Activated T-cell treated with anti-CD3 and anti-CD28 coated beads, Interleukin-2, amount 50 U/mL, for 72 hours (primary cell): ENCODE measurements at places on chromosomes 7 and 10. TPM values are rescaled to one million over a fixed set of nuclear protein-coding genes. Genes with fewer than 3 reads are reported as not detected.

Gene ATRNL1
- 0.94 TPM for total RNA-seq

Gene CPVL
- not detected for total RNA-seq

Gene EZH2
- total RNA-seq = 95.9 TPM

Gene CDK6
- total RNA-seq = 256 TPM

Gene PNLIP
- not detected for total RNA-seq

DNA sequence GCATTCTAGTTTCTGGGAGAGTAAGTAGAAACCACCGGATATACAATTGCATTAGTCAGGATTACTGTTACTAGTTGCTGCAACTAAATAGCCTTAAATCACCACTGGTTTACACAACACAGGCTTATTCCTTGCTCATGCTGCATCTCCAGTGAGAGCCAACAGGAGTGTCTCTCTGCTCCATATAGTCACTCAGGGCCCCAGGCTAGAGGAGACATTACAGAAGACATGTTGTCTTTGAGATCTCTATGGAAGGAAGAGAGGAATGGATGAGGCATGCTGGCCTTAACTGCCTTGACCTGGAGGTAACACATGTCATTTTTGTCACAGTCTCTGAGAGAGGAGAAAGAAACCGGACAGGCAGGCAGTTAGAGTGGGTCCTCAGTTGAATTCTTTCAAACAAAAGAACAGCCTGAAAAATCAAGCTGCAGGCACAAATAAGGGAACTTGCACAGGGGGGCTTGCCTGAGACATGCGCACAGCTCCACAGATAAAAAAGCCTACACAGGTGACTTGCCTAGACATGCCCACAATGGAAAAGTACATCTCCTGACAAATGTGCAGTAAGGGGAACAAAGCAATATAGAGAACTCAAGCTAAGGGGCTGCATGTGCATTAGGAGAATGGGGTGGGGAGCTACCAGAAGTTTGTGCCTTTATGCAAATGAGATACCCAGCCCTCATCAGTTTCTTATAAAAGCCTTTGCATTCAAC is 348.0 kb downstream of the TYW1 start:
- no peaks in the 10 kb centered on the region for H3K36me3 ChIP-seq
- H3K4me3 ChIP-seq = no peak overlapping the region
- H3K27ac ChIP-seq = no peak overlapping the region
- no peaks in the 10 kb centered on the region for H3K27me3 ChIP-seq
- DNase-seq = no peak

- H3K4me1 ChIP-seq = peaks cover 66% of the 10 kb centered on the region
- no peaks in the 10 kb centered on the region for H3K27me3 ChIP-seq
- H3K36me3 ChIP-seq = peaks cover 7% of the 10 kb centered on the region
Observed at GRCh38 chr7:42931447-42931833, 534 bp downstream of the PSMA2 start.

DNA sequence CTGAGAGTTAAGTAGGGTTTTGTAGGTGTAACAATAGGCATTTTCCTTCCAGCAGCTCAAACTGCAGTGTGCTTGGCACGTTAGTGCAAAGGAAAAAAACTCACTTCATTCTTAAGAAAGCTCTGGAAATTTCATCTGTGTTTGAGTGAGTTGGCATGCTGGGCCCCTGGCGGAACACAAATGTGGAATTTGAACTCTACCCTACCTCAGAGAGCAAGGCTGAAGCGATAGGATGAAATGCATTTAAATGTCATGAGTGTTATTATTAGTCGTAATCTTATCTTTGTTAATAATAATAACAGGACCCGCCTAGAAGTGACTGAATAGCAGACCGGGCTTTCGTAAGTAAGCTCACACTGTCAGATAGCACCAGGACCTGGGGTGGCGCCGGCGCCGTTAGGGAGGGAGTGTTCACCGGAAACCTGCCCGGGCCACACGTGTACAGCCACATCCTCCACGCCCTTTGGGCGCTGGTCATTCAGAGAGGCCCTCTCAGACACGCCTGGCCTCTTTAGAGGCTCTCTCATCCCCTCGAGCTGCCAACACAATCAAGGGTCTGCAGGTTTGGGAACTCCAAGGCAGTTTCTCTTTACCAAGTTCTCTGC is 63.5 kb downstream of the GRK5 start:
- no peaks in the 10 kb centered on the region for H3K27me3 ChIP-seq
- peaks cover 64% of the 10 kb centered on the region for H3K4me1 ChIP-seq
- H3K27ac ChIP-seq = peak overlapping the region; percentile 95

- peaks cover 11% of the 10 kb centered on the region for H3K4me1 ChIP-seq
- peaks cover 1% of the 10 kb centered on the region for H3K36me3 ChIP-seq
- H3K4me3 ChIP-seq = no peak overlapping the region
- H3K27me3 ChIP-seq = no peaks in the 10 kb centered on the region
- DNase-seq = no peak
- H3K27ac ChIP-seq = no peak overlapping the region
Observed at GRCh38 chr10:88026031-88026430, 162.6 kb downstream of the PTEN start.

- H3K27me3 ChIP-seq = peaks cover 19% of the 10 kb centered on the region
- no peak overlapping the region for H3K4me3 ChIP-seq
- no peaks in the 10 kb centered on the region for H3K36me3 ChIP-seq
- peaks cover 15% of the 10 kb centered on the region for H3K4me1 ChIP-seq
- no peak overlapping the region for H3K27ac ChIP-seq
Observed at GRCh38 chr10:103847909-103848468, 7.4 kb downstream of the SH3PXD2A start.

GRCh38 chr10:85858776-85859515 is 507.6 kb downstream of the GRID1 start:
- DNase-seq = no peak
- H3K27me3 ChIP-seq = peaks cover 11% of the 10 kb centered on the region
- no peaks in the 10 kb centered on the region for H3K4me1 ChIP-seq

DNA sequence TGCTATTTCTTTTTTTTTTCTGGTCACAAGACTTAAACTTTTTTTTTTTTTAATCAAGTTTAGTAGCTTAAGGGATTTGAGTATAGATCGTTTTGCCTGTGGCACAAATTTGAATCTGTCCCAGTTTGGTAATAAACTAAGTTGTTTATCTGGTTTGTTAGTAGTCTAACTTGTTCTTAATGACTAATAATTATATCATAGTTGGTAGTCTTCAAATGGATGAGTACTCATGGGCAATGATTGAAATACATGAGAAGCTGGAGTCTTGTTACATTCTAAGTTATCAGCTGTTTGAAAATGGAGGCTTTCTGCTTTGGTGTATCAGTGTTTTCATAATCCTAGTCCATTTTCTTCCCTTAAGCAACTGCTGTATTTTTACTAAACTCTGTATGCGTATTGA is 12.3 kb downstream of the BTAF1 start:
- H3K36me3 ChIP-seq = peaks cover 28% of the 10 kb centered on the region
- no peak overlapping the region for H3K27ac ChIP-seq
- no peaks in the 10 kb centered on the region for H3K27me3 ChIP-seq
- H3K4me3 ChIP-seq = no peak overlapping the region

DNA sequence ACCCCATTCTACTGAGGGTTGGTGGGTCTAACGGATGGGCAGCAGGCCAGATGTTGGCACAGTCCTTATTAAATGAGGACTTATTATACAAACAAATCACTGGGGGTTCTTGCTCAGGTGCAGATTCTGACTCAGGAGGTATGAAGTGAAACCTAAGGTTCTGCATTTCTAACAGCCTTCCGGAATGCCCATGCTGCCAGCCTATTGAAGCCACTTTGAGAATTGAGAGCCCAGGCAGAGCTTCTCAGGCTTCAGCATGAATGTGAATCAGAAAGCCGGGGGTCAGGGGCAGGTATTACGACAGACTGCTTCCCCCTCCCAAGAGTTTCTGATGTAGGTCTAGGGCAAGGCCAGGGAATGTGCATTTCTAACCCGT is 34.1 kb upstream of the NPFFR1 start:
- no peaks in the 10 kb centered on the region for H3K36me3 ChIP-seq
- H3K27me3 ChIP-seq = no peaks in the 10 kb centered on the region
- H3K27ac ChIP-seq = no peak overlapping the region
- peaks cover 4% of the 10 kb centered on the region for H3K4me1 ChIP-seq
- DNase-seq = no peak

GRCh38 chr10:22365644-22366434 is 20.5 kb downstream of the SPAG6 start:
- H3K27me3 ChIP-seq = peaks cover 5% of the 10 kb centered on the region
- H3K4me3 ChIP-seq = no peak overlapping the region
- no peak for DNase-seq
- H3K4me1 ChIP-seq = peaks cover 48% of the 10 kb centered on the region
- H3K27ac ChIP-seq = no peak overlapping the region

DNA sequence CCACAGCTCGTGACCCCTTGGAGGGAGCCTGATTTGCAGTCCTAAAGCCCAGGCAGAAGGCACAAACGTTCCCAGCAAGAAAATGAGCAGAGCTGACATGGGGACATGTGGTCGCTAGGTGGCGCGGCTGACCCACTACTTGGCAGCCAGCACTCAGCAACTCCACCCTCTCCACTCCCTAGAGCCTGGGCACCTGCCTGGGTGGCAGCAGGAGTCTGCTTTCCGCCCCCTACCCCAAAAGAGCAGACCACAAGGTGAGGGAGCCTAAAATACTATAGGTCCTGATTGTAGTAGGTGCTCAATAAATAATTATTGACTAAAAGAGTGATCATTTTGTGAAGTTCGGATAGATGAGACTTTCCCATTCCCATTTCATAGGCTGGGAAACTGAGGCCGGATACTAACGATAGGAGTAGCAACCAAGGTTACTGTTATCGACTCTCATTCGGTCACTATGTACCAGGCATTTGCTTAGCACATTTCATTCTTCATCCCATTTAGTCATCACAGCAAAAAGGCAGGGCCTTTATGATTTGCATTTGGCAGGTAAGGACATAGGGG is 57.4 kb downstream of the NEUROG3 start:
- no peak overlapping the region for H3K4me3 ChIP-seq
- no peak overlapping the region for H3K27ac ChIP-seq
- H3K27me3 ChIP-seq = peaks cover 9% of the 10 kb centered on the region
- peak; percentile 83 for DNase-seq
- H3K36me3 ChIP-seq = no peaks in the 10 kb centered on the region
- peaks cover 6% of the 10 kb centered on the region for H3K4me1 ChIP-seq

DNA sequence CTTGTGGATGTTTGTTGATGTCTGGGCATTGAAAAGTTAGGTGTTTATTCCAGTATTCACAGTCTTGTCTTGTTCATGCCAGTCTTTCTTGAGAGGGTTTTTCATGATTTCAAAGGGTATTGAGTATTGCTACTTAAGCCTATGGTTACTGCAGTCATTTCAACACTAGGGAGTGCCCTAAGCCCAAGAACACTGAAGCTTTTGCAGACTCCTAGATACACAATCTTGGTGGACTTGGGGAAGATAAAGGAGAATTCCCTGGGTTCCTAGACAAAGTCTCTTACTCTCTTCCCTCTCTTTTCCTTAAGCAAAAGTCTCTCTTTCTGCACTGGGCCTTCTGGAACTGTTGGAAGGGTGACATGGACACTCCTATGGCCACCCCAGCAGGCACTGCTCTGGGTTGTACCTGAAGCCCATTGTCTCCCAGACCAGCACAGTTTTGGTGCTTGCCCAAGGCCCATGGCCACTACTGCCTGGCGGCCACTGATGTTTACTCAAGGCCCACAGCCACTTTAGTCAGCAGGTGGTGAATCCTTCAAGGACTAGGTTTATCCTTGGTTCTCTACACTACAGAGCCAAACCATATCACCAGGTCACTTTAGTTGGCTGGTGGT is 24.9 kb downstream of the SAMD9 start:
- H3K27ac ChIP-seq = no peak overlapping the region
- peaks cover 5% of the 10 kb centered on the region for H3K36me3 ChIP-seq
- H3K27me3 ChIP-seq = peaks cover 13% of the 10 kb centered on the region
- no peak overlapping the region for H3K4me3 ChIP-seq
